ENCODE measurements at places on chromosomes 11 and 22.

- peak; percentile 14 for DNase-seq
These were observed 2.8 kb upstream of the CABP7 start for GRCh38 chr22:29716814-29717545.

DNA sequence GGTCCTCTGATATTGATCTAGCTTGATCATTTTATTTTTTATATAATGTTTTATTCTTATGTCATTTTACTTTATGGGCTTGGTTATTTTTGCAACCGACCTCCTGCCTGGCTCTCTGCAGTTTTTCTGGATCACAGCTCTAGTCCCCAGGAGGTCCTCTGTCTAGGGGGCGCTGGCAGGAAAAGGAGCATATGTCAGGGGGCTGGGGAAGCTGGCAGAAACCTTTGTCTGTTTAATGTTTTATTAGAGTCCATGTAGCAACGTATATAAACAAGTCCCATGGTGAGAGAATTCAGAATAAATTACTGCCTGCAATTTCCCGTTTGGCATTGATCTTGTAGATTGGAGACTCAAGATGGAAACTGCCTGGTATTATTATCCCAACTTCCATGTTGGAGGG is 133.5 kb upstream of the ZBED5 start:
- DNase-seq, result no peak

- DNase-seq, result no peak
These were observed 16.0 kb downstream of the STK33 start for GRCh38 chr11:8577791-8578581.

- DNase-seq, result no peak
These were observed 380.6 kb downstream of the BRD1 start for GRCh38 chr22:49446759-49447710.

DNA sequence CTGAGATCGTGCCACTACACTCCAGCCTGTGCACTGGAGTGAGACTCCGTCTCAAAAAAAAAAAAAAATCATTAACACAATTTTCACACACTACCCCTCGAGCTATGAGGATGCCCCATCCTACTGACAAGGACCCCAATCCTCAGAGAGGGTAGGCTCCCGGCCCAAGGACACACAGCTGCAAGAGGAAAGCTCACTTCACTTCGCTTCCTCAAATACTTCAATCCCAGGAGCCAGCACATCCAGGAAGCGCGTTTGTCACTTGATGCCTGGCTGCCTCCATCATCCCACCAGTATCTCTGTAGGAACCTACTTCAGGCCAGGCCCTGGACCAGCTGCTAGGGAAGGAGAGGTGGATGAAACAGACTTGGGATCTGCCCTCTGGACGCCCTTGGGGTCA is 144.0 kb downstream of the CRYBB2 start:
- DNase-seq, result no peak

DNA sequence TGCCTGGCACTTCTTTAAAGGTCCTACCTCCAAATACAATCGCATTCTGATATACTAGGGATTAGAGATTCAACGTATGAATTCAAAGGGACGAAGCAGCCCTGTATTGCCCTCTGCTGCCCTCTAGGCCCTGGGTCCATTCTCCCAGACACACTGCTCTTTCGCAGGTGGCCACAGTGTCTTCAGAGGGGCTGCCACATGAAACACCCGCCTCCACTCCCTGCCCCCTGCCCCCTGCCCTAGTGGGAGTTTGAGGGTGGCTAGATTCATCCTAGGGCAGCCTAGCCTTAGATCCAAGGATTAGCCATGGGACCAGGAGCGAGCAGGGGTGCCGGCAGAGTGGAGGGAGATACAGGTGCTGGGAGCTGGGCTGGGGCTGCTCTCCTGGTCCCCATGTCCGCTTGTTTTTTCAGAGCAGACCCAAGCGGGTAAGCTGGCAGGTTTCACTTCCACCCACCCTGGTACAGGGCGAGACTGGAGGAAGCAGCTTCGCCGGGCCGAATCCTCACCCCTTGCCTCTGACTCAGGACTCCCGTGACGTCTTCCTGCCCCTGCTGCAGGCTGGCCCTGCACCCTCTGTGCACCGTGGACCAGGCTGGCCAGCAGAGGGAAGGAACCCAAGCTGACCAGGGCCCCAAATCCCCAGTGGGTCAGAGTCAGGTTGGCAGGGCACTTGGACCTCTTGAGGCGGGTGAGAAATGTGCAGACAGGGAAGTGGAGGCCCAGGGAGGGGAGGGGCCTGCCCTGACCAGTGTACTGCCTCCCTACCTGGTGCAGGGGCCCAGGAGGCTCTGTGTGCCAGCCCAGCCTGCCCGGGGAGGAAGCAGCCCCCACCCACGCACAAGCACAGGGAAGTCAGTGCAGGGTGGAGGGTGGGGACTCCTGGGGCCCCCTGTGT is 28.4 kb upstream of the HMOX1 start:
- DNase-seq, result peak; percentile 11

DNA sequence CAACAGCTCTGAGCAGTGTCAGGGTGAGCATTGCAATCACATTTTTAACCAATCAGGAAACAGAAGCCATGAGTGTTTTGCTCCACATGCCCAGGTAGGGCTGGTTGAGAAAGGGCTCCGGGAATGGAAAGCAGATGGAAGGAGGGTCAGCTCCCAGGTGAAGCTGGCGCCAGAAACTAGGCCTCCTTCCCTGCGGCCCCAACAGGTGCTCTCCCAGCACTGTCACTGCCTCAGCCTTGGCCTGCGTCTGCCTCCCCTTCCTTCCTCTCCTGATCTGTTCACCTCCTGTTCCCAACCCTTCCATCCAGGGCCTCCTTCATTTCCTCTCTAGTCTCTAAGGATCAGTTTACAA is 4.6 kb upstream of the VSIG10L2 start:
- no peak for DNase-seq

- no peak for DNase-seq
These were observed 638 bp upstream of the TENM4 start for GRCh38 chr11:79441461-79441875.

DNA sequence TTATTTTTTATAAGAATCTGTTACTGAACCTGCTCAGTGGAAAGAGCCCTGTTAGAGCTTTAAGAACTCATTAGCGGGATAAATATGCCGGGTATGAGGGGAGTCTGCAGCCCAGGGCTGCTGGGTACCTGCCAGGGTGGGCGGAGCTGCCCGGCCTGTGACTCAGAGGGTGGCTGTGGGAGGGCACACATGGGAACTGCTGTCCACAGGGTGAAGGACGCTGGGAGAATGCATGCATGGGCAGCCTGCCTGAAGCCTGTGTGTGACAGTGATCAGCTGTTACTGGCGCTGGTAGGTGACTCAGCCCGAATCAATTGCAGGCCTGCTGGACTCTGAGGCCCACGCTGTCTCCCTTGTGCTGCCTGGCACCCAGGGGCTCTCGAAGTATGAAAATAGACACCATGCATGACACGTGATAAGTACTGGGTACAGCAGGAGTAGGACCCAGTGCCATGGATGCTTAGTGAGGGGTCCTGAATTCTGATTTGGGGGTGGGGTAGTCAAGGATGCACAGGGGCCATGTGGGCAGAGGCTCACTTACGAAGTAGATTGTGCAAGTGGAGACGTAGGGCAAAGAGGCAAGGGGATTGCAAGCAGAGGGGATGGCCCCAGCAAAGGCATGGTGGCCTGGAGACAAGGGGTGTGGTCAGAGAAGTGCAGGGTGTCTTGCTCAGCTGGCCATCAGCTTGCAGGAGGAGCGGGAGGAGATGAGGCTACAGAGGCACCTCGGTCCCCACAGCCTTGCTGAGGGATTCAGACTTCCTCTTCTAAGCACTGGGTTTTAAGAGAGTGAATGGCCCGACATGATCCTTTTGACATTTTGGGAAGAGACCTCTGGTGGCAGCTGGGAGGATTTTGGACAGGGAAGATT is 36.5 kb downstream of the GRIK4 start:
- no peak for DNase-seq

DNA sequence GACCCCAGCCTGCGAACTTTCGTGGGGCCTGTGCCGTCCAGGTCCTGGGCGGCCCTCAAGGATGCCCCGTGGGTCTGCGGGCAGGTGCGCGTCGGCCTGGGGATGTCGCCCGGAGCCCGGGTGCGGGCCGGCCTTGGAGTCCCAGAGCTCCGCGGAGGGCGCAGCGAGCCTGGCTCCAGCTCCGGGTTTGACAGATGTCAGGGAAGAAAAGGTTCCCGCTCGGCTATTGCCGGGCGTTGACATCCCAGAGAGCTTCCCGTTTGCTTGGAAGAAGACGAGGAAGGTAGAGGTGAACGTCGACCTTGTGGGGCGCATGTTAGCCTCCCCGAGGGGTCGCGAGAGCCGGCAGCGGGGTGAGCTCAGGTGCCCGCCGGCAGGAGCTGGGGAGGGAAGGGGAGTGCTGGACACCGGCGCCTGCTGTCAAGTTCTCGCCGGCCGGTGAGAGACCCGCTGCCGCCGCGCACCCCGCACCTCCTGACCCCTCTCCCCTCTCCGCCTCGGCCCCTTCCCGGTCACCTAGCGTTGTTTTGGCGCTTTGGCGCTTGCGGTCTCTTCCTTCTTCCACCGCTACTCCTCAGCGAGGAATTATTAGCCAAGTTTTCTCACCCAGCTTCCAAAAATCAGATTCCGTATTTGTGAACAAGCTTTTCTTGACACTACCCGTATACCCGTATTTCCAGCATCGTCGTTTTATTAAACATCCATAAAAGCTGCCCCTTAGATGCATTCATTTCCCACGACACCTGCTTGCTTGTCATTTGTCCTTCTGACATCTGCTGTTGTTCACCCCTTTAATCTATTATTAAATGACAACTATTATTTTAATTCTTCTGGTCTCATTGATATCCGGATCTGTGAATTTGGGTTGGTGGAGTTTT is 1.3 kb downstream of the BMAL1 start:
- DNase-seq, result no peak

DNA sequence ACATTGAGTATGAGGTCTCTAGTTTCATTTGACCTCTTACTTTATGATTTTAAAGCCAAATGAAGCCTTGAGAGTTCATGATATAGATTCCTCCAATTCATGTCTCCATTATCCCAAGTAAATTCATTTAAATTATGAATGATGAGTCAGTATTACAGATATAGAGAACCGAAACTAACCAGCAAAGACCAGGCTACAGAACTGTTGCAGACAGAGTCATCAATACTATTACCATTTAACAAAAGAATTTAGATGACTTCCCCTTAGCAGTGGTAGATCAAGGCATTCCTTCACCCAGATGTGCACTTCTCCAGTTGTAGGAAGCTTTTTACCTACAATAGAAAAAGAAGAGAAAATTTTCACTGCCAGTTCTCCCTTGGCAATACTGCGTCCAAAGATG is 11.8 kb upstream of the CCDC89 start:
- DNase-seq, result no peak

DNA sequence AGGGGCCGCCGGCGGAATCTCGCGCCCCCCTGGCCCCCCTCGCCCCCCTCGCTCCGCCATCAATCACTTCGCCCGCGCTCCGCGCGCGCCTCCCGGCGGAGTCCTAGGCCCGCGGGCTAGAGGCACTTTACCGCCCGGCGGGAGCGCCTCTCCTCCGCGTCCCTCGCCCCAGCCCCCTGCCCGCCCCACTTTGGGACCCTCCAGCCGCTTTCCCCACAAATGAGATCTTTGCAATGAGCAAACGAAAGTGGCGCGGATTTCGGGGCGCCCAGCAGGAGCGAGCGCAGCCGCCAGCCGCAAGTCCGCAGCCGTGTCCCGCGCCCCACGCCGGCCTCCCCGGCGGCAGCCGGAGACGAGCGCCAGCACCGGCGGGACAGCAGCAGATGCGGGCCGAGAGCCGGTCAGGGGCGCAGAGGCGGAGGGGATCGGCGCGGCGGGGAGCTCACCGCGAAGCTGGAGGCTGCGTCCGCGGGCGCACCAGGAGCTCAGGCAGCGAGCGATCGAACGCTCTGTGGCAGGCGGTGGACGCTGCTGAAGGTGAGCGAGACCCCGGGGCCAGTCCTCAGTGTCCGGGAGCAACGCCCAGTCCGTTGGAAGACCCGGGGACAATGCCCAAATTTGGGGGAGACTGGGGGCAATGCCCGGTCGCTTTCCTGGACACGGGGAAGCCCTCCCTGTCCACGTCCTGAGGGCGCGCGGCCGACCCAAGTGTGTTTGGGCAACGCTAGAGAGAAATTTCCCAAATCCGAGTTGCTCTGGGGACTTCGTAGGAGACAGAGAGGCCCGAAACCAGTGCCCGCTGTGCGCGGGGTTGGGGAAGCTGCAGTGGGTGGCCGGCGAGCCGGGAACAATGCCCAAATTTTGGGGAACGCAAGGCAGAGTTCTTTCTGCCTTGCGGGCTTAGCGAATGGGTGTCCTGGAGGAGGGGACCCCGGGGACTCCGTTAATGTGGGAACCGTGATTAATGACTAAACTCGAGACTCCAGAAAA is 1.5 kb upstream of the IGF2 start:
- no peak for DNase-seq

DNA sequence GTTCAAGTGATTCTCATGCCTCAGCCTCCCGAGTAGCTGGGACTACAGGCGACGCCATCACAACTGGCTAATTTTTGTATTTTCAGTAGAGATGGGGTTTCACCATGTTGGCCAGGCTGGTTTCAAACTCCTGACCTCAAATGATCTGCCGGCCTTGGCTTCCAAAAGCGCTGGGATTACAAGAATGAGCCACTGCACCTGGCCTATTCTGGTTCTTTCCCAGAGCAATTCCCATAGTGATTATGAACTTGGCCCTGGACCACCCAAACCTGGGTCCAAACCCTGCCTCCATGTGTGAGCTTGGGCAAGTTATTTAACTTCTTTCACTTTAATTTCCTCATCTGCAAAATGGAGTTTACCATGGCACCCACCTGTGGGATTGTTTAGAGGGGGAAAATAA is 61.5 kb upstream of the HEPHL1 start:
- no peak for DNase-seq

DNA sequence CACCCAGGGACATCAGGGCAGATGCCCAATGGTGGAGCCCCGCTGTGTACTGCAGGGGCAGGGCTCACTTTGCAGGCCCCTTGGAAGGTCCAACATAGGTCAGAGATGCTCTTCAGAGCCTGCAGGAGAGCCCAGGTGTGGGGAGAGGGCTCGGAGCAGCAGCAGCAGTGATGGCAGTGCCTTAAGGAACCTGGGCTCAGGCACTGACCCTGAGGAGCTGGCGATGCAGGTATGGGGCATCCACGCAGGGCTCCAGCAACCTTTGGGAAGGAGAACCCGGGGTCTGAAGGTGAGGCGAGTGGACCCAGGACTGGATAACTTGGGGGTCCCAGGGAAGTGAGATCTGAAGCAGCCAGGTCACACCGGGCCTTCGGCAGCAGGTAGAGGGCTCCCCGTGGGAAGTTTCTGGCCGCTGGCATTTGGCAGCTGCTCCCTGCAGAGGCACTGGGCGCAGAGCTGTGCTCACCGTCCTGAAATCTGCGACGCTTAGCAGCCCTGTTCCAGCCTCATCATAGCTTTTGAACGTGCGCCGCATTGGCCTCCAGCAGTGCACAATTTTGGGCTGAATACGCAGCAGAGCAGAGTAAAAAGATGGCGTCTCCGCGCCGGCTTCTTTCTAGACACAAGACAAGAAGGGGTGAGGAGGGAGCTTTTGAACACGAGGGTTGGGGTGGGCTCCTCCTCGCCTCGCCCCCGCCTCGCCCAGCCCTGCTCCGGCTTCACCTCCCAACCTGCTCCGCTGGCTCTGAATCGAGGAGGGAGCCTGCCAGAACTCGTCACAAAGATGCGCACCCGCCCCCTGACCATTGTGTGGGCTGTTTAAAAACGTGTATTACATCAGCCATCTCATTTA is 118.8 kb downstream of the MPPED1 start:
- DNase-seq, result no peak

GRCh38 chr22:22748297-22748743 is 103.9 kb downstream of the GGTLC2 start:
- DNase-seq, result peak; percentile 47

Data from Kasumi-1 (cell line).